ENCODE measurements at places on chromosomes 1 and 21.

DNA sequence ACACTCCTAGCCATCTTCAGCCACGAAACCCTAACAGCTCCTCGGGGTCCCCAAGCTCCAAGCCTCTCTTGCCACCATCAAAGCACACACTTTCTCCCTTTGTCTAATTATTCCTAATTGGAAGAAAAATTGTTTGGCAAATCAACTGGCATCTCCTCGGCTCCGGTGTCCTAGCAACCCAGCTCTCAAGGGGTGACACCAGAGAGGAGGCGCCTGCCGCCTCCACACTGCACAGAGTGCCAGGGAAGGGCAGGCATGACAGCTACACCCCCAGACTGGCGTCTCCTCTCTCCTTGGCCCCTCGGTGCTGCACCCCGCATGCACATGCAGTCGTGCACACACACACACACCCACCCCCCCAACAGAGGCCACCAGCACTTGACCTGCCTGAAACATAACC lies 18.2 kb upstream of the GJB5 start:
- peak; percentile 41 for DNase-seq

DNA sequence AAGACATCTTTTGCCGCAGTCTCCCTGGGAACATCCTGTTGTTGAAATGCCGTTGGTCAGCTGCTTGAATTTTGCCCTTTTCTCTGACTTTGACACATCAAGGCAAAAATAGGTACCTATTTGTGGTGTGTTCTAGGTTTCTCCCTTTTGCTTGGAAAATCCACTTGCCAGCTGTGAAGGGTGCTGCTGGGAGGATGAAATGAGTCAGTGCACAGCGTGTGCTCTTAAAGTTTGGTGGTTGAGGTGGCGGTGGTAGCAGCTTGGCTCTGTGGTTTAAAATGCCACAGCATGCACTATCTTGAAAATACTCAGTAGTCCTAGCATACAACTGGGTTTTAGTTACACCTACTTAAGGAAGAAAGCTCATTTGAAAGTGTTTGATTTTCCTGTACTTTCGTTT lies 183.8 kb downstream of the DHRS3 start:
- DNase-seq = no peak

GRCh38 chr21:22450507-22450906 lies 1452.3 kb downstream of the NCAM2 start:
- DNase-seq = no peak

DNA sequence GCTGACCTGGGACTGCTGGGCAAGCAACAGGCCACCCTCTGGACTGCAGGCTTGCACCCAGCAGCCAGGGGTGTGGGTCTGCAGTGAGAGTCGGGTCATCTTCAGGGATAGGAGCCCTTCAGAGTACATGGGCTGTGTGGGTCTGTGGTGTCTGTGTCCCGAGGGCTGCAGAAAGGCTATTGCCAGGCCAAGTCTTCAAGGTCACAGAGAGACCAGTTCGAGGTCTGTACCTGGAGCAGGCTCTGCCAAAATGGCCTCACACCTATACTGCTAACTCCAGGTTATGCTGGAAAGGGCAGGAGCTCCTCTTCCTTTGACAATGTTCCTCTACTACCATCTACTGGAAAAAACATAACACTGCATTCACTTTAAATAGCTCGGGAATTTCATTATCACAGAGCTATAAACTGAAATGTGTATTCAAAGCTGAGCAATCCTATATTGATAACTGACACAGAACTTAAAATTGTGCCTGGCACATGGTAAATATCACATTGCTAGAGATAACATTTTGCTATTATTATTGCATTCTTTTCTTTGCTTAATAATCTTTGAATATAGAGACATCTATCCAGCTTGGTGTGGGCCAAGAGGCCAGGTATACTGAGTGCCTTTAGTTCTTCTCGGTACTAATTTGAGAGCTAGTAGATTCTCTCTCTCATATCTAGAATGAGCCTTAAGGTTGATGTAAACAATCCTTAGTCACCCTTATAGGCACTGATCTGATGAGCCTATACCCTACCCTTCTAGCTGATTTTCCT lies 6.9 kb upstream of the DNAH14 start:
- DNase-seq = peak; percentile 4

DNA sequence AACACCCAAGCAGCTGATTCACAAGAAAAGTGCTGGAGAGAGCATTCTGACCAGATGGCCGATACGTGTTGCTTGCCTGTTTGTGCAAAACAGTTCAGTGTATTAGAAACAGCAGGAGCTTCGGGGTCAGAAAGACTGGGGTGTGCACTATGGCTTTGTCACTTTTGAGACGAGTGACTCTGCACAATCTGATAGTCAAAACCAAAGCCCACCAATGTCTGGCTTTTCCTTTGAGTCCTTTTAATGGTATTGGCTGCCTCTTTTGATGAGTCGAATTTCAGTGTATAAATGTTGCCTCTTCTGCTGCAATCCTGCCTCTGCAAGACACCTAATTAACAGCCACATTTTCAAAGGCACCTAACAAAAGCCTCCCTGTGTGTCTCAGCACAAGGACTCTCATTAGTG lies 444.6 kb downstream of the AJAP1 start:
- no peak for DNase-seq

DNA sequence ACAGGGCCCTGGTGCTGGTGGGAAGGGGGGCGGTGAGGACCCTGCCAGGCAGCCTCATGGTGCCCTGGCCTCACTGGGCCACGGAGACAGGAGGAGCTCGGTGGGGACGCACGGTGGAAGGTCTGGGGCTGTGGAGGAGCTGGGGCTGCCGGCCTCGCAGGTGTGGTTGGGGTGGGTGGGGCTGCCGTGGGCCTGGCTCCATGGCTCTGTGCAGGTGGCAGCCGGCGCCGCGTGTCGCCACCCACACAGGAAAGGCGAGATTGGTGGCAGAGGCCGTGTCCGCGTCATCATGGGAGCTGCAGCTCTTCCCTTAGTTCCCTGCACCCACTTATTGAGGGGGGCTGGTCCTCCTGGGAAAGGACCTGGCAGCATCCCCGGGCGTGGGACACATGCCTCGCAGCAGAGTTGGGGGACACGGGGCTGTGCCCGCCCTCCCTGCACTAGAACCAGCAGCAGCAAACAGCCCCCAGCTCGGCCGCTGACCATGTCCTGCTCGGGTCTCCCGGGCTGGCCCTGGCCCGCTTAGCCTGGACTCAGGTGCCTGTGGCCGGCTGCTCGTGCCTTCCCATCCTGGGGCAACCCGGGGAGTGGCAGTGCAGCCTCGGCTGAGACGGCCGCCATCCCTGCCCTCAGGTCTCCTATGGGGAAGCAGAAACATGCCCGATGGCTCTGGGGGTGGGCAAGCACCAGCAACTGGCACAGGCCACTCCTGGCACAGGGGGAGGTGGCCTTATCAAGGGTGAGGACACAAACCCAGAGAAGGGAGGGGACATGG lies 7.5 kb upstream of the TTC34 start:
- DNase-seq = no peak
